Renal pelvis (tissue), 12 donors: ENCODE measurements at places on chromosomes 7 and 10.

- no peak for DNase-seq
These were observed 25.0 kb upstream of the AQP1 start for GRCh38 chr7:30886608-30887011.

GRCh38 chr10:68594405-68594804 lies 34.3 kb downstream of the TET1 start:
- DNase-seq, result no peak

DNA sequence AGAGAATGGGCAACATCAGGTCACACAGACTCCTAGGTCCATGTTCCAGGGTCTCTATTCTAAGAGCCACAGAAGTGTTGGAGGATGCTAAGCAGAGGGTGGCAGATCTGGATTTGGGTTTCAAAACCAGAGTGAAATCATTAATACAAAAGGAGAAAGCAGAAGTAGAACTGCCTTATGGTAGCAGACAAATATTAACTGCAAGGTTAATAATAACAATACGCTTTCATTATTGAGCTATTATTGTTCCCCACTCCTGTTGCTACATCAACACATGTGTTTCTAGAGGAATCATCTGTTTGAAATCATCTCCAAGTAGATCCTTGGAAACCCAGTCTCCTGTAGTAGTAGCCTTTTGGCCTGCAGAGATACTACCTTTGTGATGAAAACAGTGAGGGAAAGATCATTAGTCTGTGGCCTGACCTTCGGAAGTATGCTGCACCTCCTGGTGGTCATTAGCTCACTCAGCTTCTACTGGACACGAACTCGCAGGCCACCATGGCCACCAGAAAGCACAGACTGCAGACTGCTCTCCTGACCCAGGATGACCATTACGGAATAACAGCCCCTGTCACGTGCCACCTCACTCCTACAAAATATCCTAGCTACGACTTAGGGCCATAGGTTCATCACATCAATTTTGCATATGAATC lies 84.6 kb downstream of the XPNPEP1 start:
- DNase-seq, result no peak

DNA sequence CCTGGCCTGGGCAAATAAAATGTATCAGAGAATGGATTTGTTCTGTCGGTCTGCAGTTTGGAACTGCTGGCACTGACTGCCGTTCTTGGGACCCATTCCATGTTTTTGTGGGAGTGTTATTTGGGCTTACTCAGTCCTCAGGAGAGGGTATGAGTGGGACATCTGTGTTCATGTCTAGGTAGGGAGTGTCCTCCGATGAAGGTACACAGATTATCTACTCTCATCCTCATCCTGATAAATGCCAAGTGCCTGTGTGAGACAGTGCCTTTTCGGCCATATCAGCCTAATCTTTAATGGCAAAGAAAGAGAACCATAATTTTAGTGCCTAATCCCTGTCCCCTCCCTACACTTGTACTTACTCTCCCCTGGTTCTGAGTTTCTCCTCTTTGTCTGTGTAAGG lies 409.4 kb downstream of the REEP3 start:
- DNase-seq, result no peak

- no peak for DNase-seq
These were observed 15.7 kb upstream of the CRYGN start for GRCh38 chr7:151455690-151456089.

GRCh38 chr7:16652240-16652583 lies 6.2 kb downstream of the BZW2 start:
- DNase-seq, result no peak

DNA sequence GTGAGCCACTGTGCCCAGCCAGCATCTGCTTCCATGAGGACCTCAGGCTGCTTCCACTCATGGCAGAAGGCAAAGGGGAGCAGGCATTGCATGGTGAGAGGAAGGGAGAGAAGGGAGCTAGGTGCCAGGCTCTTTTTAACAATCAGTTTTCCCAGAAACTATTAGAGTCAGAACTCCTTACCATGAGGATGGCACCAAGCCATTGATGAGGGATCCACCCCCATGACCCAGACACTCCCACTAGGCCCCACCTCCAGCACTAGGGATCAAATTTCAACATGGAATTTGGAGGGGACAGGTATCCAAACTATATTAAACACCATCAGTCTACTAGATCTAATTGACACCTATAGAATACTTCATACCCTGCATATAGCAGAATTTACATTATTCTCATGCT lies 14.2 kb upstream of the MCM10 start:
- no peak for DNase-seq

DNA sequence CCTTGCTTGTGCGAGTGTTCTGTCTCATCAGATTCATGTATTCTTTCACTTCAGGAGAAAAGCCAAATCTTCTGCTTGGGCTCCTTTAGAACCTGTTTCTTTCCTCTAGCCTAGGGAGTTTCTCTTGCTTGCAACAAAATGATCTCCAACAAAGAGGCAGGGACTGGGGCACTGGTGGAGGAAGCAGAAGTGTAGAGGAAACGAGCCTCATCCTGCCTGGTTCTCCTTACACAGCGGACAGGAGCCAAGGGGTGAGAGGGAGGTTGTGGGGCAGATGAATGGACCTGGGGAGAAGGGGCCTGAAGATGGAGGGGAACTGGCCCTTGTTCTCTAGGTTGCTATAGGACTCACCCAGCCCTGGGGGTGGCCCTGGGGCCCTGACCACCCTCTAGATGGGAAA lies 141.1 kb downstream of the PKD1L1 start:
- DNase-seq, result no peak

GRCh38 chr7:132187869-132188789 lies 388.1 kb downstream of the PLXNA4 start:
- DNase-seq, result no peak

DNA sequence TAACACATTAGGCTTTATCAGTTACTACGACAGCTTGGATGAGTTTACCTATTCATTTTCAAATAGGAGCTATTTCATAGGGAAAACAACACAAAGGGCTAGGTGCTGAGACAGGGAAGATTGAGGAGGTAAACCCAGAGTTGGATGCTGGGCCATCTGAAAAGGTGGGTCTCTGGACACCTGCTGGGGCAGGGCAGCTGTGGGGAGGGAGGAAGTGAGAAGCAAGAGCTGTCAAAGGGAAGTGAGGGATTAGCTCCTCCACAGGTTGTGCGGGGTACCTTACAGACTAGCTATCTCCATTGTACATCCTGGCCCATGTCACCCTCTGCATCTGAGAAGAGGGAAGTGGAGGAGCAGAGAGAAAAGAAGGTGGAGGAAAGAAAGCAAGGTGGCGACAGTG lies 48.9 kb downstream of the BLNK start:
- DNase-seq, result no peak

GRCh38 chr10:33273295-33274002 lies 61.0 kb downstream of the NRP1 start:
- DNase-seq, result peak; percentile 42

DNA sequence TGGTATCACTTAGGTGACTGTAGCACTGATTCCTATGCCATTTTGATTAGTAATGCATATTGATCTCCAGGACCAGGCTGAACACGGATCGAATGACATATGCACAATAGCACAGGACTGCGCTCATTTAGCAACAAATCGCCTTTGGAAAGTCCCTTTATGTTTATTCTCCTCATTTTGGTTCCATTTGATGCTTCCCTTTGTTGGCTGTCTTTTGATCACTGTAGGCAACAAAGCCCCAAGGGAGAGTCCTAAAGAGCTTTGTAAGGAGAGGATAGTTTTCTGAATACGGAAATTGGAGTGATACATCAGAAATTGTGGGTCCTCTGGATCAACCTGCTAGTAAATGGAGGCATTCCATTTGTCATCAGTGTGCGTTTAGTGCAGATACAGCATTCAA lies 1111.4 kb downstream of the SORCS1 start:
- DNase-seq, result no peak

DNA sequence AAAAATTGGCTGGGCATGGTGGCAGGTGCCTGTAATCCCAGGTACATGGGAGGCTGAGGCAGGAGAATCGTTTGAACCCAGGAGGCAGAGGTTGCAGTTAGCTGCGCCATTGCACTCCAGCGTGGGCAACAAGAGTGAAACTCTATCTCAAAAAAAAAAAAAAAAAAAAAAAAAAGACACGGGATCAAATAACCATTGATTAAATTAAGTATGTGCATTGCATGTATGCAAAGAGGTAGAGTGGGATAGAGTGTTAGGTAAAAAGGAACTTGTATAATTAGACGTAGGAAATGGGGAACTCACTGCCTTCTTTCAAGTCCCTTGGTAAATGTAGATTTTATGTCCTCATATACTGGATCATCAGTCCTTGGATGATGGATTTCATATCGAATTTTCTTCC lies 13.1 kb downstream of the VCL start:
- DNase-seq, result no peak

DNA sequence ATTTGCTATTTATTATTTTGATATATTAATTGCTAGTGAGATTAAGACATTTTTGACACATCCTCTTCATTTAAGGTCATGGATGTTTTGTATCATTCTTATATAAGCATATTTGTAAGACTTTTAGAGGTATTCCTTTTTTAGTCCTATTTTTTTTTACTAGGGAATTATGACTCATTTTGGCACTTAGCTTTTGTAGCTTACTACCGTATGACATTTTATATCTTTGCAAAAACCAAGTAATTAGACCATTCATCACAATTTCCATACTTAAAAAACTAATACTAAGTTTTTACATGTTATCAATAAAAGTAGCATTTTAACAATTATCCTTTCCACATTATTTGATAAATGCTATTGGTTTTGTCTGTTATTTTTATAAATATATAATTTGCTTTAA lies 41.6 kb downstream of the BMPR1A start:
- no peak for DNase-seq

- peak; percentile 89 for DNase-seq
These were observed at the start of the genes ALKBH4 and LRWD1 for GRCh38 chr7:102464577-102465280. ALKBH4 (minus strand) TSS chr7:102464863; CDS start chr7:102464836, 27 bp downstream. LRWD1 (plus strand) TSS chr7:102464984; CDS start chr7:102465081, 97 bp downstream.

GRCh38 chr10:89064748-89065147 lies 74.2 kb downstream of the FAS start:
- no peak for DNase-seq

- no peak for DNase-seq
These were observed 41.9 kb upstream of the ASL start for GRCh38 chr7:66033471-66034385.

DNA sequence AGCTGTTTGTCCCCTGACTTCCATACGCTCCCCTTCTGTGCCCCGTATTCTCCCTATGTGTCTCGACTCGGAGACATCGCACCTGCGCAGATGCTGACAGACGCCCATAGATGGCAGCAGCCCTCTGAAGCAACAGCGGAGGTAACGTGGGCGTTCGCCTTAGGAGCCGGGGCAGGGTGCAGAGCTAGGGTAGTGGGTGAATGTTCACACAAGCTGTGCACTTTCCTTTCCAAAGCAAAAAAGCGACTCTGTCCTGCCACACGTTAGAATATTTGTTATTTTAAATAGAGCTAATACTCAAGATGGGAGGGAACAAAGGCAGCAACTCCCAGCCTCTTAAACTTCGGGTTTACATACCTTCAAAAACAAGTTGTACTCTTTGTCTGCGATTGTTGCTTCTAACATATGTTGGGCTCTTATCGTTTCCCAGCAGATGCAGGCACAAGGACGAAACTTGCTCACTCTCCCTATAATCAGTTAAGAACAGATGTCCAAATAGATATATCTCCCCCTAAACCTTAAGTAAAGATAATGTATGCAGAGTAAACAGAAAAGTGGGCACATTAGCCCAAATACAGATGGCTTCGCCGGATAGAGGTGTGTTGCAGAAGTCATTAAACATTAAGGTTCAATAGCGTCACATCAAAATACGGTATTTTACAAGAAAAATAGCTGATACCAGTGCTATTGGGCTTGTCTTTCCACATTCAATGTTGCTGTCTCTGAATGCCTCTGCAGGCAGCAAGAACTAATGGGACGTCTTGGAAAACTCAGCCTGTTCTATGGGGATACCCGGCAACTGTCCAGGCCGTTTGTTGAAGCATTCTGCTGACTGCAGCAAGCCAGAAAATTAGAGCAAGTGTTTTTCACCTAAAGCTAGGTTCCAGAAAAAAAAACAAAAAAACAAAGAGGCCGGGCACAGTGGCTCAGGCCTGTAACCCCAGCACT lies 340.3 kb upstream of the PRKCQ start:
- DNase-seq, result peak; percentile 54

GRCh38 chr7:10677211-10677610 lies 296.5 kb upstream of the PHF14 start:
- DNase-seq, result no peak

DNA sequence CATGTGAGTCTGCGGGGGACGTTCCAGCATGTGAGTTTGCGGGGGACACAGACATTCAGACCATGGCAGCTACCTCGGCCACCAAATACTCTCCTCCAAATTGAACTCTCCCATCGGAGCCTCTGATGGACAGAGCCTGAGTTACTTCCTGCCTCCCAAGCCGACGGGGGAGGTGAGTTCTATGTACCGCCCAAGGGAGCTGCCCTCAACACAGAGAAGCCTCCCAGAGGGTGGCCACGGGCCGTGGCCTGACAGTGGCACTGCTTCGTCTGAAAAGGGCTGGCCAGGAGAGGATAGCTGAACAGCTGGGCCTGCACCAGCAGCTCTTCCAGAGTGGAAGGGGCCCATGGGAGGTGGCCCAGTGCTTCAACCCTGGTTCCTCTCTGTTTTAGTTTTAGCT lies 274.5 kb upstream of the PPP2R2D start:
- no peak for DNase-seq

- DNase-seq, result no peak
These were observed 9.0 kb upstream of the HSPB1 start for GRCh38 chr7:76293407-76293901.

DNA sequence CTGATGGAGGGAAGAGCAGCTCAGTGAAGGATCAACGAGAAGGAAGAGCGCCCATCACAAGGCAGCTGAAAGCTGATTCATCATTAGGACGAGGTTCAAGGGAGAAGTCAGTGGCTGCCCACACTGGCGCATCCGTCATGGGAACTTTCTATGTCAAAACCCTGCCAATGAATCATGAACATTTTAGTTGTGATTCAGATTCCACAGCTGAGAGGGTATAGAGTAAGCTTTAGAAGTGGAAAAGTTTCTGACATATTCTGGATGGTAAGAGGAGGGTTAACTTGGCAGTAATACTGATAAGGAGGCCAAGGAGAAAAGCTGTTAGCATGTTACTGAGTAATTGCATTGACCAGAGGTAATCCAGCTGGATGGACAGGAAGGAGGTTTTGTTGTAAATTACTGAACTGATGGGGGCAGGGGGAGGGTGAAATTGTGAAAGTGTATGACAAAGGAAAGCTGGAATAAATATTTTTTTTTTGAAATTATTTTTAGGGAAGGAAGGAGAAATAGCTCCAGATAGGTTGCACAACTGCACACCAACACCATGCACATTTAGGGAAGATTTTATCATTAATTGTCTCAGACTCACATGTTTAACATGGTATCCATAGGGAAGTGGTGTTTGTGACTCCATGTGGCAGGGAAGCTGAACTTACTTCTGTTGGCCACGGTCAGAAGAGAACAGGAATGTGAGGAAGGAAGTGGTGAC lies 78.3 kb upstream of the NRP1 start:
- DNase-seq, result peak; percentile 29

- DNase-seq, result no peak
These were observed 197.5 kb downstream of the C7orf25 start for GRCh38 chr7:42714356-42714755.

GRCh38 chr10:93288679-93289634 lies 193.2 kb downstream of the MYOF start:
- DNase-seq, result peak; percentile 81

GRCh38 chr10:37439826-37440225 lies 314.4 kb downstream of the ANKRD30A start:
- DNase-seq, result no peak

GRCh38 chr10:59361663-59362143 lies 646 bp downstream of the FAM13C start:
- DNase-seq, result no peak
